ENCODE measurements at places on chromosomes 3 and 15.

DNA sequence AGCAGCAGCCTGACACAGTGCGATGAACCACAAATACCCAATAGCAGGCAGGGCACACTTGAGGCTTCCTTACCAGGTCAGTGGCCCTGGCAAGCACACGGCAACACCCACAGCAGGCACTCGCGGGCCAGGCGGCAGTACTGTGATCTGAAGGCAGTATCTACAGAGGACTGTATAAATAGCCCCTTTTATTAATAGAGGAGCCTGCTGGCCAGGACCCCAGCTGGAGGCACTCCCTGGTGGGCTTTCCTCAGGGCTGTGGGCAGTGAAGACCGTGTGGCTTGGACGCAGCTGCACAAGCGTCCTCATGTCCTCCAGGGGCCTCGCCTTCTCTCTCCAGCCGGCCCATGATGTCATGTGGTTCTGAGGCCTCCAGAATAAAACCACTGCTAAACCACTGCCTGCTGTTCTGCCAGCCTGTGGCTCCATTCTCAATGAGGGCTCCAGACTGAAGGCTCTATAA lies 44.1 kb downstream of the LRIG1 start:
- no peak for DNase-seq

DNA sequence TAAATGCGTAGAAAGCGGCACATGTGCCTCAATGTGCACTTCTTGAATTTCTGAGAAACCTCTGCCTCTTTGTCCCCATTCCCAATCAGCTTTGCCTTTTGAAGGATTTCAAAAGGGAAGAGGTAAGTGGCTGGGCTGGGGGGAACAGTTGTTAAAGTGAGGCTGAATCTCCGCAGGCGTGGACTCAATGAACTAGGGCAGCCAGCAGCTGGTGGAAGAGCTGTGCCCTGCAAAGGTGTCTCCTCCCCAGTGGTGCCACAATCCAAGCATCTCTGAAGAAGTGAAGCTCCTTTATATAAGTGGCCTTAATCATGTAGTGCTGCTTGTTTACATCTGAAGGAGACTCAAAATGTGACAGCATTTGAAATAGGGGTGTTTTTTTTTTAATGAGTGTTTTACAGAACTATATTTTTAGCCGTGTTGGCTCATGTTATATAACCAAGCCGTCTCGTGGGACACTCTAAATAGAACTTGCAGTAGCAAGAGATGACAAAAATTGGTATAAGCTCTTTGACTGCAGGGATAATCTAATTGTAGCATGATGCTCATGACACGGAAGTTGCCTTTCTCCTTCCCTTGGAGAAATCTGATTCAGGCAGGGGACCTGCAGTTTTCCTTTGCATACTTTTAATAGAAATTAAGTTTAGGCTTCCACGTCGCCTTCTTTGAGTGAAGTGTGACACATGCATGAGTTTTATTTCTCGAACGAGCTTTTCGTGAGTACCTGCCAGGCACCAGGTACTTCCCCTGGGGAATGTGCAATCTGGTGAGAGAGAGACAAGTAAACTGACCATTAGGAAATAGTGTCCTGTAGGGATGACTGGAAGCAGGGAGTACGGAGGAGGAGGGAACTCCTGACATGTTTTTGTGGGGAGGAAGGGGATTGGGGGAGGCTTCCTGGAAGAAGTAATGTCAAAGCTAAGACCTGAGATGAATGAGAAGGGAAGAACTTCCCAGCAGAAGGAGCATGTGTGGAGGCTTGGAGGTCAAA lies 179.7 kb upstream of the BHLHE40 start:
- DNase-seq, result no peak

GRCh38 chr3:46860810-46861604 lies 2.2 kb downstream of the MYL3 start:
- no peak for DNase-seq

- no peak for DNase-seq
Measured at GRCh38 chr15:87817553-87817952, 439.0 kb downstream of the NTRK3 start.

Data from NCI-H345 (cell line).